ENCODE measurements at places on chromosomes 13 and 19. TPM values are rescaled to one million over a fixed set of nuclear protein-coding genes. Genes with fewer than 3 reads are reported as not detected.

GRWD1 gene
- total RNA-seq = 16.4 TPM

ZNF506 gene
- total RNA-seq = 33.5 TPM

ZNF443 gene
- 8.6 TPM for total RNA-seq

FSD1 gene
- 1.4 TPM for total RNA-seq

RFXAP gene
- 3.8 TPM for total RNA-seq

DNA sequence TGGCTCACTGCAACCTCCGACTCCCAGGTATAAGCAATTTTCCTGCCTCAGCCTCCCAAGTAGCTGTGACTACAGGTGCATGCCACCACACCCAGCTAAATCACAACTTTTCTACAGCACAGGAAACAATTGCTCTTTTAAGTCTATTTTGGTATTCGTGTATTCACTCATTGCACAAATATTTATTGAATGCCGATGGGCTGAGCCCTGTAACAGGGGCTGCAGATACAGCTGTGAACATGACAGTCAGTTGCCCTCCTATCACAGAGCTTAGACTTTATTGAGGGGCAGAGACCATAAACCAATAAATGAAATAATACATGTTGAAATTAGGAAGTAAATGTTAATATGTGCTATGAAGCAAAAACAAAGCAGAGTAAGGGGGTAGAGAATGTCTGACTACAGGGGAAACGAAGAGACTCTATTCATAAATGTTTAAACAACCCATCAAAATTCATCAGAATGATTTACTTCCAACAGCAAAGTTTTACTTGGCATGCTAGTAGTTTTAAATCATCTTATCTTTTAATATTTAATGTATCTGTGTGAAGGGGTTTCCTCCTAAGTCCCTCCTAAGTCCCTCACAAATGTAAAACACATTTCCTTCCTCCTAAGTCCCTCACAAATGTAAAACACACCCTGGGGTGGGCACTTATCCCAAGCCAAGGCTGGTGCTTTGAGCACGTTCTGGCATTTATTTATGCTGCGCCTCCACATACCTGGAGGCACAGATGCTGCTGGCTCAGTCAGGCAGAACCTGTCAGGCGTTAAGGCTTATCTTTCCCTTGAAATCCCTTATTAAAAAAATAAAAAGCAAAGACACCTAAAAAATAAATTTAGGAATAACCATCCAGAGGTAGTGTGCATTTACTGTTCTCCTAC, 140.8 kb downstream of the MIPEP start:
- DNase-seq = no peak

DNA sequence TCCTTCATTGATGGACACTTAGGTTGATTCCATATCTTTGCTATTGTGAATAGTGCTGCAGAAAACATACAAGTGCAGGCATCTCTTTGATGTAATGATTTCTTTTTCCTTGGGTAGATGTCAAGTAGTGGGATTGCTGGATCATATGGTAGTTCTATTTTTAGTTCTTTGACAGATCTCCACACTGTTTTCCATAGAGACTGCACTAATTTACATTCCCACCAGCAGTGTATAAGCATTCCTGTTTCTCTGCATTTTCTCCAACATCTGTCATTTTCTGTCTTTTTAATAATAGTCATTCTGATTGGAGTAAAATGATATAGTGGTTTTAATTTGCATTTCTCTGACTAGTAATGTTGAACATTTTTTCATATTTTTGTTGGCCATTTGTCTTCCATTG, 116.7 kb downstream of the LMO7 start:
- DNase-seq = no peak

Measured in Peyer's patch (tissue), 4 donors.